Smooth muscle cell of the brain vasculature (primary cell): ENCODE measurements at places on chromosomes 2 and 18.

DNA sequence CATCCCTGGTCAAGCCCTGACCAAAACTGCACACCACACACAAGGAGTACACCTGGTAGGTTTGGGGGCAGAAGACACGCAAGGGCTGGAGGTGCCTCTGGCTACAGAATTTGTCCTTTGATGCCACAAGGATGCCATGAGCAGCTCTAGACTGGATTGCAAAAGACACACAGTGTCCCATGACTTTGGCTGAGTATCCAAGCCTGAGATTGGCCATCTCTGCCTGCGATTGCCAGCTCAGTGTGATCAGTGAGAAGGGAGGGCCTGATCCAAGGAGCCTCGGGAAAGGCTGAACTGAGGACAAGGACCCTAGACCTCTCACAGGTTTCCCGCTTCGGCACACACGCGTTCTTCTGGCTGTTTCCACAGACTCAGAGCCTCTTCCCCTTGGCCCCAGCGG lies 60.0 kb upstream of the FOSL2 start:
- no peak for DNase-seq

GRCh38 chr2:137379186-137379585 lies 585.1 kb upstream of the HNMT start:
- DNase-seq = no peak

GRCh38 chr2:21382701-21383520 lies 259.1 kb downstream of the TDRD15 start:
- DNase-seq = no peak

GRCh38 chr18:70489986-70490933 lies 201.4 kb downstream of the SOCS6 start:
- peak; percentile 7 for DNase-seq

GRCh38 chr2:162090109-162090508 lies 16.1 kb upstream of the DPP4 start:
- no peak for DNase-seq

- no peak for DNase-seq
These were observed 16.7 kb downstream of the ZCCHC2 start for GRCh38 chr18:62539284-62540165.

DNA sequence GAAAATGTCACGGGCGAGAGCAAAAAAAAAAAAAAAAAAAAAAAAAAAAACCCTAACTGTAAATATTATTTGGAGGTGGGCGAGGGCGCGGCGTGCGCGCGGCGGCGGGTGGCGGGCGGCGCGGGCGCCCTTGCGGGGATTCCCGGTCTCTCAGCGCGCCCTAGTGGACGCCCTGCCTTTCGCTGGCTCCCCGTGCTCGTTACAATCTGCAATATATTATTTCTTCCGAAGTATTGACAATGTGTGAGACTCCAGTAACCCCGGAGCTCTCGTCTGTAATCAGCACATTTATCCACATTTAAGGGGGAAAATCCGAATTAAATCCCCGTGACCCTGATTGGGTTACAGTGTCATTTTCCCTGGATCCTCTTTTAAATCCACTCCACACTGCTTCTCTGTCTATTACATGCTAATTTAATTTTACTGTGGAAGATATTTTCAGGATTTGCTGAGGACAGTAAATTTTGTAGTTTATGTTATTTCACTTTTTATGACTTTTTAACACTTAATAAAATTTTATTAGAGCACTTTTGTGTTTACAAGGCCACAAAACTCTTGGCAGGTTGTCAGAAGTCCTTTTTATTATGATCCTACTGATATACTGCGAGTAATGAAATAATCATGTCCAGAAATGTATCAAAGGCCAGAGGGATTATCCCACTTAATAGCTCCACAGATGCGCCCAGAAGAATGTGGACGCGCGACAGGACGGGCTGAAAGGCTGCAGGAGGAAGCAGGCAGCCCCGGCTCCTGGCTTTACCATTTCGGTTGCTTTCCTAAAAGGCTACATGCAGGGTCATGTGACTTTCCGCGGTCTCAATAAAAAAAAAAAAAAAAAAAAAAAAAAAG lies 369.1 kb downstream of the MTX2 start:
- no peak for DNase-seq

DNA sequence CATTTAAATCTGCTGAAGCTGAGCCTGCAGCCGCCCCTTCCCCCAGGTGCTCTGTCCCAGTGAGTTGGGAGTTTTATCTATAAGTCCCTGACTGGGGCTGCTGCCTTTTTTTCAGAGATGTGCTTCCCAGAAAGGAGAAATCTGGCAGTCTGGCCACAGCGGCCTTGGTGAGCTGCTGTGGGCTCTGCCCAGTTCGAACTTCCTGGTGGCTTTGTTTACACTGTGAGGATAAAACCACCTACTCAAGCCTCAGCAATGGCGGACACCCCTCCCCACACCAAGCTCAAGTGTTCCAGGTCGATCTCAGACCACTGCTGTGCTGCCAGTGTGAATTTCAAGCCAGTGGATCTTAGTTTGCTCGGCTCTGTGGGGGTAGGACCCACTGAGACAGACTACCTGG lies 97.3 kb downstream of the ACAA2 start:
- DNase-seq = no peak

GRCh38 chr2:107202962-107203591 lies 317.1 kb upstream of the ST6GAL2 start:
- no peak for DNase-seq

DNA sequence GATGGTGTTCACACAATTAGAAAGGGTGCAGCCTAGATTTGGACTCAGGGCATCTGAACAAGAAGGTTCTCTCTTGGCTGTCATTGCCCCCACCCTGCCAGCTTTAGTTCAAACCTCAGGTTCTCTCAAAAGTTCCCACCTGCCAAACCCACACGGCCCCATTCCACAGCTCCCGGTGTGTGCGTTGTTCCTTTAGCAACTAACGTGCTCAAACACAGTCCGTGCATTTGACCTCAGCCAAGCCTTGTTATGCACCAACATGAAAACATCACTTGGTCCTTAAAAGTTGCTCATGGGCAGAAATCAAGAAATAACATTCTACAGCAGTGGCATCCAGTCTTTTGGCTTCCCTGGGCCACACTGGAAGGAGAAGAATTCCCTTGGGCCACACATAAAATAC lies 32.0 kb downstream of the LOXHD1 start:
- DNase-seq = no peak

DNA sequence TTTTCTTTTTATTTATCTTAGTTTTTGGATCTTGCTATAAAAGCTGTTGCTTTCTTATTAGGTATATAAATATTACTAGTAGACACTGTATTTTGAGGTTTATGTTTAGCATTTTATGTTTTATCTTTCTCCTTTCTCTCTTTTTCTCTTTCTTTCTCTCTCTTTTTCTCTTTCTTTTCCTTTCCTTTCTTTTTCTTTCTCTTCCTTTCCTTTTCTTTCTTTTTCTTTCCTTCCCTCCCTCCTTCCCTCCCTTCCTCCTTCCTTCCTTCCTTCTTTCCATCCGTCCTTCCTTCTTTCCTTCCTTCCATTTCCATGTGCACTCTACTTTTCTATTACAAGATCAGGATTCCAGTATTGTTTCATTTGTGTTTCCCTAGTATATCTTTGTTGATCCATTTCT lies 814.8 kb downstream of the KCNJ3 start:
- no peak for DNase-seq

DNA sequence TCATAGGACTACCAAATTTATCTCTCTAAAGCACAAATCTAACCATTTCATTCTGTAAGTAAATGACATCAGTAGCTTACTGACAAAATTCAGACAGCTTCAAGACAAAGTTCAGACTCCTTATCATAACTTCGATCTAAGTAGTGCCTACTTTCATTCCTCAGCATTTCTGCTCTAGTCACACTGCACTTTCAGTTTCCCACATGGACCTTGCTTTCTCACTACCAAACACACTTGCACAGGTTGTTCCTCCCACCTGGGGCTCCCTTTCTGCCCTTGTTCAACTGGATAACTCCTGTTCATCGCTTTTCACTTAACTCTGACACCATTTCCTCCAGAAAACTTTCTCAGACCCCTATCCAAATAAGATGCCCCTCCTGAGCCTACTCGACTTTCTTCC lies 22.1 kb upstream of the CCDC150 start:
- DNase-seq = no peak

- DNase-seq = no peak
These were observed 42.9 kb upstream of the LPIN2 start for GRCh38 chr18:3055816-3056215.
